ENCODE measurements at places on chromosomes 11 and 22. TPM values are rescaled to one million over a fixed set of nuclear protein-coding genes. Genes with fewer than 3 reads are reported as not detected.

STK33 gene
- 1.3 TPM for total RNA-seq

MAJIN gene
- total RNA-seq, result 1.9 TPM

APOA1 gene
- total RNA-seq, result 1.3 TPM

DGCR6 gene
- 7.2 TPM for total RNA-seq

RIMBP3B gene
- 0.80 TPM for total RNA-seq

PGR gene
- not detected for total RNA-seq

FXYD6 gene
- not detected for total RNA-seq

TMEM121B gene
- total RNA-seq, result 0.11 TPM

SERPIND1 gene
- not detected for total RNA-seq

DENND6B gene
- 7.0 TPM for total RNA-seq

GRCh38 chr11:118699506-118700220 is 20.2 kb upstream of the TREH start:
- DNase-seq, result peak; percentile 92

- no peak for DNase-seq
These were observed 23.9 kb downstream of the ELFN2 start for GRCh38 chr22:37403267-37403960.

DNA sequence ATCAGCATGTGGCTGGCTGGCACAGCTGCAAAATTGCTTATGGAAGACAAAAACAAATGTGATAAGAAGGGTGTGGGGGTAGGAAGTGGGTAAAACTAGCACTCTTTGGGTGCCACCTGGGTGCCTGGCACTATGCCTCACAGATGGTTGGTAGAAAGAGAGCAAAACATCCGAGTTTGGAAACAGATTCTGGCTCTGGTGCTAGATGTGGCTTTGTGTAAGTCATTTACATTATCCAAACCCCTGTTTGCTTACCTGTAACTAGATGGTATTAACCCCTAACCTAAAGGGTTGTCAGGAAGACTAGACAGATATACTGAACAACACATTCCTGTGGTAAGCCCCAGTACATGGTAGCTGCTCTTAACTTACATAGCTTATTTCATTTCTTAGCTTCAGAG is 905.6 kb downstream of the DLG2 start:
- DNase-seq, result peak; percentile 60

GRCh38 chr11:118410055-118410745 is 8.8 kb downstream of the ATP5MG start:
- no peak for DNase-seq

DNA sequence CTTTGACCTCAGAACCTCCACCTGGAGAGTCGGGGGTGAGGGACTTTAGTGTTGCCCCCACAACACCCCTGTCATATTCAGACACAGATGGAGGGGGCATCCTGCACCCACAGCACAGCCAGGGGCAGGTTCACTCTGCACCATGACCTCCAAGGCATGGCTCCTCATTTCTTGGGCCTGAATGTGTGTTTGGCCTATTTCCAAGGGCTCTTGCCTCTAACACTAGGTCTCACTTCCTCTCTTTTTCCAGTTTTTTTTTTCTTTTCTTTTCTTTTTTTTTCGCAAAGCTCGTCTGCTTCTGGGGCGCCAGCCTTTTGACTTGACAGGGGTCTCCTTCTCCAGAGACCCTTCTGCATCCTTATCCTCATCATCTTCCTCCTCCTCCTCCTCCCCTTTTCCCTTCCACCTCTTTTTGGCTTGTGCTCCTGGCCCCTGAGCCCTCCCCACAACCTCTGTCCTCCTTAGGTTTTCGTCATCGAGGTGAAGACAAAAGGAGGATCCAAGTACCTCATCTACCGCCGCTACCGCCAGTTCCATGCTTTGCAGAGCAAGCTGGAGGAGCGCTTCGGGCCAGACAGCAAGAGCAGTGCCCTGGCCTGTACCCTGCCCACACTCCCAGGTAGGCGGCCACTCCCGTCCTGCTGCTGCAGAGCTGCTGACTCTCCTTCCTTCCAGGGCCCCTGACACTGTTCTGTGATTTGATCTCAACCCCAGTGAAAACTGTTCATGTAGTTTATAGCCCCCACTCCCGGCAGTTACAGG is 3.8 kb downstream of the NCF4 start:
- no peak for DNase-seq

- no peak for DNase-seq
These were observed 128.5 kb downstream of the CD44 start for GRCh38 chr11:35267504-35267903.

DNA sequence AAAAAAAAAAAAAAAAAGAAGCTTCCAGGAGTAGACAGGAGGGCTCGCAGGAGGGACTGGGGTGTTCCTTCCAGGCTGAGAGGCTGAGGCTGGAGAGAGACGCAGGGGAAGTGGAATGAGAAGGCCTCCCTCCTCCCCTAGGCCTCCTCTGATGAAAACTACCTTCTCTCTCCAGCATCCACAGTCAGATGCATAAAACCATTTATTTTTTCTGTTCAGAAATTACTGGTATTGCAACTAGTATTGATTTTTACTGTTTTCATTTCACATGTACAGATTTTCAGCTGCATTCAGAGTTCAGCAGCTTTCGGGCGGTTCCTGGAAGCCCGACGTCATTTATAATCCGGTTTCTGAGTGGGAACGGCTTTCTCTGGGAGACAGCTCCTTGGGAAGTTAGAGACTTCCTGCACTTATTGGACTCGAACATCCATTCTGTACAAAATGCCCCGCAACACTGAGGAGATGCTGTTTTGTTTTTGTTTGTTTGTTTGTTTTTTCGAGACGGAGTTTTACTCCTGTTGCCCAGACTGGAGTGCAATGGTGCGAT is 6.9 kb upstream of the NFAM1 start:
- DNase-seq, result no peak

DNA sequence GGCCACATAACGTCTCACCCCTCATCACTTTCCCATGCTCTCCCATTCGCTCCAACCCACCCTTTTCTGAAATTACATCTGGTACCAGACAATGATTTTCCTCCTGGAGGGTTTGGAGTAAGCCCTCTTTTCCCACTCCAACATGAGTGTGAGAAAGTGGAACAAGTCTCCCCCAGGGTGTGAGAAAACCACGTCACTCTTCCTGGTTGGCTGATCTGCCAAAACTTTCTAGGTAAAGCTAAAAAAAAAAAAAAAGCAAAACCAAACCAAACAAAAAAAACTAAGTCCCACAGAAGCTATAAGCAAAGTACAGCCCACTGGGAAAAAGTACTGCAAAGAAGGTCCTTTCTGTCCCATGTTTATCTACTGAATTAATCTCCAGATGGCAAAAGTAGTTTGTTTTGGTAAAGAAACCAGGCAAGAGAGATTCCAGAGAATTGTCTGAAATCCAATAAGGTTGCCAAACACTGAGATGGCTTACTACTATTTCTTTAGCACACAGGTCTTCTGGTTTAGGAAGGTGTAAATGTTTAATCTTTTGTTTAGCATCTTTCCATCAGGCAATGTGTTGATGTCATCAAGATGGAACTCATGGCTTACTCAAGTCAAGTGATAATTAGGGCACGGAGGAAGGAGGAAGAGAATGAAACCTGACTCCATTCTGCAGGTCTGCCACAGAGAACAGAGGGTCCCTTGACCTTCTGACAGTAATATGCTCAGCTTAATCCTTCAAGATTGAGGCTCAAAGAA is 395.6 kb downstream of the LARGE1 start:
- DNase-seq, result no peak

DNA sequence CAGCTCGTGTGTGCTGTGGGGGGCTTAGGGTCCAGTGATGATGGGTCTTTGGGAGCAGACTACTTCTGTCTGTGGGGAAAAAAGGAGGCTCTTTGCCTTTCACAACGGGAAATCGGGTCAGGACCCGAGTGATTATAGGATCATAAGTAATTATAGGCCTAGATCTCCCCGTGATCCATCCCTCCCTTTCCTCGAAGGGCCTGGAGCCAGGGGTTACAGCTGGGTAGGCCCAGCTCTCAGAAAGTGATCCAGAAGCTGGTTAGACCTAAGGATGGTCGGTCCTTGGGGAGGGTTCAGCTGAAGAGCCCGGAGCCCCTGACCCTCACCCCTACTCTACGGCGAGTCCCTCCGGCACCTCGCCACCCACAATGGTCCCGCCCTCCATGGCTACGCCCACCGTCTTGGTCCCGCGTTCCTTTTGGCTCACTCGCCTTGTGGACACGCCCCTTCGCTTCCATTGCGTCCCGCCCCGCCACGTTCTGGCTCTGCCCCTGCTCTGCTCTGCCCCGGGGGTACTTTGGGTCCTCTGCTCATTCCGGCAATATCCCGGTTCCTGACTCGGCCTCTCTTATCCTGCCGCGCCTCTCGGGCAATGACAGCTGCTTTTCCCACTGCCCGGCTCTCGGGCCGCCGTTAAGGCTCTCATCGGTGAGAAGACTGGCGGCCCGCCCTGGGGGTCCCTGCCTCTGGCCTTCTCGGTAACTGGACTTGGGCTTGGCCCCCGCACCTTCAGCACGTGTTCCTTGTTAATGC is 5.0 kb downstream of the IGSF22 start:
- peak; percentile 90 for DNase-seq

DNA sequence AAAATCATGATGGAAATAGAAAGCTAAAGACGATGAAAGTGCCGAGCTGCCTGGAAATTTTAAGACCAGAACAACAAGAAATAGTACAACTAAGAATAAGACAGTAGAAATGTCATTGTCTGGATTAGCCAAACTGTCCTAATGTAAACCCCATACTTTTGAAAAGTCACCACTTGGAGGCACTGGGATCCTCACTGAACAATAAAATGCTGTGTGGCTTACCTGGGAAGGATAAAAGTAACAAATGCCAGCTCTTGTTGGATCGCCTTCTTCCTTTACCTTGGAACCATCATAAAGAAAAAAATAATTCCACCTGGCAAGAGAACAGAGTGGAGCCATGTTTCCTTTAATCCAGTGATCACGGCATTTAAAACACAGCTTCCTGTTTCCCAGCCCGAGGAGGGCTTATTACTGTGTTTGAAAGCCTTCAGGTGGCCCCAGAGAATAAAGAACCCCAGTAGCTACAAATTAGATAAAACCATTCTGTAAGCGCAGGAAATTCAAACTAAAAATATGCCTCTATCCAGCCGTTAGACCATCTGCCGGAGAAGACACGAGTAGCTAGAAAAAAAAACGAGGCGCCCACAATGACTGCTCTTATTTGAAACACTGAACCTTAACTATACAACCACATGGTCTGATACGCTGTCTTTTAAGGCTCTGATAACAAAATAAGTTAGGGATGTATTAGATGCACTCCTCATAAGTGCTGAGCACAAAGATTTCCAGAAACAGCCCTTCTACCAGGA is 4.4 kb downstream of the HPS4 start:
- no peak for DNase-seq

- DNase-seq, result no peak
These were observed 23.0 kb downstream of the ZNF202 start for GRCh38 chr11:123718469-123718868.

- no peak for DNase-seq
These were observed 1494.3 kb downstream of the BRD1 start for GRCh38 chr22:48333323-48333763.

DNA sequence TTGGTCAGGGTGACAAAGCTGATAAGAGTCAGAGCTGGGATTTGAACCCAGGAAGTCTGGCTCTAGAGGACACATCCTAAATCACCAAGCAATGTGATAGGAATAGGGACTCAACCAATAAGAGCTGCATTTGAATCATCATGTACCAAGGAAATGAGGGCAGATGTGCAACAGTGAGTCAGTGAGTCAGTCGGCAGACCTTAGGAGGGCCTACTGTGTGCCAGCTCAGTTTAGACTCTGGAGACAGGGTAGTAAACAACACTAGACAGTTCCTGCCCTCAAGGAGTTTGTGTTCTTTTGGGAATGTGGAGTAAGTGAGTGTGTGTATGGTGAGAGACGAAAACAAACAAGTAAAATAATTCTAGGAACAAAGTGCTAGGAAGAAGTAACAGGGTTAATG is 11.2 kb downstream of the IL10RA start:
- no peak for DNase-seq

GRCh38 chr22:41656556-41656955 is 32.1 kb downstream of the SNU13 start:
- DNase-seq, result no peak

GRCh38 chr22:38494498-38494897 is 11.6 kb downstream of the DDX17 start:
- no peak for DNase-seq

- DNase-seq, result no peak
These were observed 14.5 kb downstream of the CDON start for GRCh38 chr11:126048197-126048596.

GRCh38 chr11:128311742-128312719 is 275.3 kb downstream of the ETS1 start:
- no peak for DNase-seq

- no peak for DNase-seq
These were observed 49.1 kb downstream of the C11orf91 start for GRCh38 chr11:33651555-33651954.

DNA sequence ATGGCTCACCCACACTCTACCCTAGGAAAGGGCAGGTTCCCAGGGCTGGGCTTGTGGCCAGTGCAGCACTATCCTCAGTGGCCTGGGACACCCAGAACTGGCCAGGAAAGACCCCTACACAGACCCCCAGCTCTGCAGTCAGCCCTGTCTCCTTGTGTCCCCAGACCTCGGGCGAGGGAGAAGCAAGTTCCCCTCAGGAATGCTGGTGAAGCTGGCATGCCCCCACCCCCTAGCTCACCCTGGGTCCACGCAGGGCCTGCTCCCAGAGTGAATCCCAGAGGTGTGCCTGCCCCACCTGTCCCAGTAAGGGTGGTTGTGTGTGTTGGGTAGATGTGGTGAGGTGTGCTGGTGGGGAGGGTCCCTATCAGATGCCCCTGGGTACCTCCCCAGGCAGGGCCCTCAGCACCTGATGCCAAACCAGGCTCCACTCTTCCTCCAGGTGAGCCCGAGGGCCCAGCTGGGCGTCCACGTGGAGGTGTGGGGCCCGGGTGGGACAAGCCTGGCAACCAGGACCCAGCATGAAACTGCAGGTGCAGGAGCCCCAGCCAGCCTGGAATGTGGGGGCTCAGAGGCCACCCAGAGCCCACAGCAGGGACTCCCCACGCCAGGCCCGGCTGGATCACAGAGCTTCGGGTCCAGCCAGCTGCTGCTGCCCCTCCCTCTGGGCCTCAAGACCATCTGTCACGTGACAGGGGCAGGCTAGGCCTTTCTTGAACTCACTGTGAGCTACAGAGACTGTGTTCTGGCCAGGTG is 48.4 kb upstream of the KCNQ1OT1 start:
- peak; percentile 53 for DNase-seq

DNA sequence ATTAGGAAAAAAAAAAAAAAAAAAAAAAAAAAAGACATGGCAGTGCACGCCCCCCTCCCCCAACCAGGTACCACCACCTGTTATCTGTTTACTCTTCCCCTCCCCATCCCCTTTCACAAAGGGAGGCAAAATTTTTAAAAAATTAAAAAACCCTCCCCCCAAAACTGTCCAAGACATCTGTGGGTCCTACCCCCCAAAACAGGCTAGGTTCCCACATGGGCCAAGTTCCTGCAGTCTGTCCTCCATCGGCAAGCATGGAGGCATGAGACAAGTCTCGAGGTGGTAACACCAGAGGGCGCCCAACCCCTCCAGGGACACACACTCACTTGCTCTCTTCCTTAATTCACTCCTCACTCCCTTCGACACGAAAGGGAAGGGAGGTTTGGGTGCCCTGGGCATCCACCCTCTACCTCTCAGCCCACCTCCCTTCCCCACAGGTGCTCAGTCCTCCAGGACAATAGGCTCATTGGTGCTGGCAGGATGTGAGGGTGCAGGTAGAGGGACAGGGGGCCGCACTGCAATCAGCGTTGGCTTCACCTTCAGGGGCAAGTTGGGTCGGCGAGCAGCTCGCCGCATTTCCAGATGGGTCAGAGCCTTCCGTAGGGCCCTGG is 2.2 kb upstream of the TUT1 start:
- peak; percentile 74 for DNase-seq

- no peak for DNase-seq
These were observed 14.9 kb downstream of the SERPIND1 start for GRCh38 chr22:20788627-20789344.

All from naive thymus-derived CD8-positive, alpha-beta T cell (primary cell).